ENCODE measurements at places on chromosomes 1 and 21.

- no peak for DNase-seq
Observed at GRCh38 chr21:34997294-34997693, 51.8 kb downstream of the RUNX1 start.

GRCh38 chr1:109794319-109795132 is 30.8 kb upstream of the EPS8L3 start:
- no peak for DNase-seq

DNA sequence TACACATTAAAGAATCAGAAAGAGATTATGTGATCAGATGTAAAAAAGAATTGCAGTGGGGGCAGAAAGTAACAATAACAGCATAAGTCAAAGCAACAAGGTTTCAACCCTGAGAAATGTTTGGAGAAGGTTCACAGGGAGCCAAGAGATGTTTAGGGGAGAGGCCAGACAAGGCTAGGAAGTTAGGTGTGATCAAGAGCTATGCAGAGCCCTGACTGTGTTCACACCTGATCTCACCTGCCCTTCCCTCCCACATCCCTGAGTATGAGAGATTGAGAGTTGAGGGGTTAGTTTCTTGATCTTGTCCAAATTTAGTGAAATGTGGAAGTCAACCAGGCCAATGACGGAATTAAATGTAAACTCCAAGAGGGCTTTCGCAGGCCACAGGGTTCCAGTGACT is 10.2 kb downstream of the PTPN14 start:
- no peak for DNase-seq

- DNase-seq: no peak
Observed at GRCh38 chr1:39490596-39491145, 765 bp upstream of the BMP8A start.

DNA sequence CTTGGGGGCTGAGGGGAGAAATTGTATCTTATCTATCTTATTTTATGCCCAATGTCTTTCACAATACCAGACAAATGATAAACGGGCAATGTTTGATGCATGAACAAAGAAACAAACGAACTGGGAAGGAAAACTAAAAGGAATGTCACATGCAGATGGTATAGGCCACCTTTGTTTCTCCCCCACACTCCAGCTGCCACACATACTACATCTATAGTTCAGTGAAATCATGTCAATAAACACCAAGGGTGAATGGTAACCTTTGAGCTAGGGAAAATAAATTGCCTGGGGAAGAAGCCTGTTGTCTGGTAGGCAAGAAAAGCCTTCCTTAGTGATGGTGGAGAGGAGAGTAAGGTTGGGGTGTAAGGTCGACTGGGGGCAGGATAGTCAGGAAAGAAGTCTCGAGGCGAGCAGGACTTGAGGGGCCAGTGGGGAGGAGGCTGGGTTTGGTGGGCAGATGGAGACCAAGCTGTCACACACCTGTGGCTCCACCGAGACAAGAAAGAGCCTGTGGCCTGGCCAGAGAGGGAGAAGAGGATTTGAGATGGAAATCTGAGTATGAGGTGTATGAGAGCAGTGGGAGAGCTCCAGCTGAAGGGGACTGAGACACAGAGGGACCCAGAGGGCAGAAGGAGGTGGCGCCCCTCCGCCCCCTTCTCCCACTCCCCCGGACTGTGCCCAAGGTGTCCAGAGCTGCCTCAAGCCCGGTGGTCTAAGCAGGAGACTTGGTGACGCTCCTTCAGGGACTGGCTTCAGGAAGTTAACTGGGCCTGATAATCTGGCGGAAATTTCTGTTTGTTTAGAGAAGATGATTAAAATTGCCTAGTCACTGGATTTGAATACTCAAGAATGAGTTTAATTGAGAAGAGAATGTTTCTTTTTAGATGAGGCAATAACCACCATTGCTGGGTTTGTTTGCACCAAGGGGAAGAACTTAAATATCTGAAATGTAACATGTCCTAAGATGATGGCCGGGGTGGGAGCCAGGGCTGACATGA is 37.3 kb downstream of the ATF3 start:
- no peak for DNase-seq

- DNase-seq: no peak
Observed at GRCh38 chr1:171858696-171859095, 17.4 kb downstream of the DNM3 start.

- no peak for DNase-seq
Observed at GRCh38 chr1:64598100-64598571, 128.2 kb downstream of the CACHD1 start.

DNA sequence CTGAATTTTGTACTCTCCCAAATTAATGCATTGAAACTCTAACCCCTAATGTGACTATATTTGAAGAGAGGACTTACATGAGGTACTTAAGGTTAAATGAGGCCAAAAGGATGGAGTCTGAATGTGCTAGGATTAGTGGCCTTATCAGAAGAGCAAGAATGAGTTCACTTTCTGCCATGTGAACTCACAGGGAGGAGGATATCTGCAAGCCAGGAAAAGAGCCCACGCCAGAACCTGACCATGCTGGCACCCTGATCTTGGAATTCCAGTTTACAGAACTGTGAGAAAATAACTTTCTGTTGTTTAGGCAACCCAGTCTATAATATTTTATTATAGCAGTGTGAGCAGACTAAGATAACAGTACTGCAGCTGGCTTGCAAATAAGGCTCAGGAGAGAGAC is 12.2 kb upstream of the FASLG start:
- no peak for DNase-seq

- no peak for DNase-seq
Observed at GRCh38 chr21:38395581-38395980, 102.7 kb downstream of the ERG start.

GRCh38 chr1:227889047-227889862 is 58.5 kb downstream of the WNT9A start:
- DNase-seq: no peak

- DNase-seq: peak; percentile 37
Observed at GRCh38 chr1:226355669-226356551, 46.9 kb upstream of the LIN9 start.

DNA sequence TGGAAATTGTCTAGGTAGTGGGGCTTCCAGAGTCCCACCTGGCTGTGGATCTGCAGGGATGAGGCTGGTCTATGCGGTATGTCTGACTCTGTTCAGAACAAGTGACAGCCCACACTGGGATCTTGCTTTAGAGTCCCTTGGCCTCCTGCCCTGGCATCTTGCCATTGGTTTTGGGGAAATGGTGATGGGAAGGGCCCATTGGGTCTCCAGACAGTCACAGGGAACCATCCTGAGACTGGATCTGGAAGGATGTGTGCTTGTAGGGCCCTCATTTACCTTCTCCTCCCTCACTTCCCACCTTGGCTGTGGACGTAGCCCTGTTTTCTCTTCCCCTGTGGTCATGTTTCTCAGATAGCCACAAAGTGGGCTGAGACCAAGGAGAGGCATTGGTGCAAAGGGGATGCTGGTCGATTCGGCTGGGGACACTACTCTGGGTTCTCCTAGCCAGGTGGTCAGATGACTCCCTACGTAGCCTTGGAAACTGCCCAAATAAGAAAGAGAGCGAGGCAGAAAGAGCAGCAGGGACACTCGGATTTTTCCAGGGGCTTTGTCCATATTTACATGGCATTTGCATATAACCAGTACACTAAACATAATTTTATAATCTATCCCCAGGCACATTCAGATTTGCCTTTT is 15.1 kb downstream of the SOX13 start:
- peak; percentile 35 for DNase-seq

GRCh38 chr1:44031252-44032169 is at the start of gene SLC6A9:
TSS of gene SLC6A9 (minus strand) at chr1:44031462. CDS start at chr1:44024277, 7,185 bp downstream.
- DNase-seq: peak; percentile 49

GRCh38 chr1:38735651-38736161 is 123.9 kb downstream of the RRAGC start:
- no peak for DNase-seq

DNA sequence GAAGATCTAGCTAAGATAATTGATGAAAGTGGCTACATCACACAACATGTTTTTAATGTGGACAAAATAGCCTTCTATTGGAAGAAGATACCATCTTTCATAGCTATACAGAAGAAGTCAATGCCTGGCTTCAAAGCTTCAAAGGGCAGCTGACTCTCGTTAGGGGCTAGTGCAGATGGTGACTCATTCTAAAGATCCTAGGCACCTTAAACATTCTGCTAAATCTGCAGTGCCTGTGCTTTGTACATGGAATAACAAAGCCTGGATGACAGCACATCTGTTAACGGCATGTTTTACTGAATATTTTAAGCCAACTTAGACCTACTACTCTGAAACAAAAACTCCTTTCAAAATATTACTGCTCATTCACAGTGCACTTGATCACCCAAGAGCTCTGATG is 65.6 kb upstream of the USP24 start:
- no peak for DNase-seq

DNA sequence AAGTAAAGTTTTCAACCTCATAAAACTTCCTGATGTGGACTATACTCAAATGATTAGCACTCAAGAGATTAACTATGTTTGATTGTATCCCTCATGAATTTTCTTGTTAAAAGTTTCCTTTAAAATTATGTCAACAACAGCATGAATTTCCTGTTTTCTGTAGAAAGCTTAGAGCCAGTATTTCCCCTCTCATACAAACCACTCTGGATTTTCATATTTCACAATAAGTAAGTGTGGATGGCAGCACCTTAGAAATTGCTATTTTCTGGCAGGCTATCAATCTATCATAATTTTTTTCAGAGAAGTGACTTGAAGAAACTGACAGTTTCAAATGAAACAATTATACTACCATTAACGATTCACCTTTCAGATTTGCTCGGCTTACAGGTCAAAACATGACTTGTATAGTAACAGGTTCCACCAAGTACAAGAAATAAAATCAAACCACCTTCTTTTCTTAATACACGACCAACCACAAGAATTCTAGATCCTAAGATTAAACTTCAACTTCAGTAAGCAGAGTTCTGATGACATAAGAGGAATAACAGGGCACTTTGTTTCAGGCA is 20.8 kb downstream of the ELK4 start:
- no peak for DNase-seq

DNA sequence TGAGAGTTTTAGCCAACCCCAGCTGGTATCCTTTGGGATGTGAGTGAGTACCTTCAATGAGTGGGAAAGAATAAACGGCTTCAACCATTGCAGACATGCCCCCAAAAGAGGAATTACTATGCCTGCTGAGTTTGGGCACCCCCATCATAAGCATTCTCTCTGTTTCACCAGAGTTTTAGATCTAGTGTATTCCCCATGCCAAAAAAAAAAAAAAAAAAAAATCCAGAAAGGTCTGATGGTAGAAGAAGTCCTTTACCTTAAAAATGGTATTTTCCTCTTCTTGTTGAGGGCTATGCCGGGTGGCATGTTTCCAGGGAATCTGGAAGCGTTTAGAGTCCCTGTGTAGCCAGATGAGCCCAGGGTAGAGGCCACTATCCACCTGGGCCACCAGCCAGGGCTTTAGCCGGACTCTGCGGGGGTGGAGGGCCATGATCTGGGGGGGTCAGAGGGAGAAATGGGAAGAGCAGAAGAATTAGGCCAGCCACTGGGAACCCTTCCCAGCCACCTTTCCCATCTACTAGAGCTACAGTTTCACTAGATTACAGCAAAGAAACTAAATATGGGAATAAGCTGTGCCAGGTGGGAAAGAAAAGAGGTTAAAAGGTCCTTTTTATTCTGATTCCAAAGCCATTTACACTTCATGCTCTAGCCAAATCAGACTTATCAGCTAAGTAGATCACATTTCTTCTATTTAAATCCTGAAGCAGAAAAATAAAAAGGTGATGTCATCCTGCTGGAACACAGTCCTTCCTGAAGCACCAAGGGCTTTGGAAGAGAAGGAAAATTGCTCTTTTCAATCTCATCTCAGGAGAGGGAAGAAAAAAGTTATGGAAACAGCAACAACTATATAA is 4.7 kb downstream of the IRF6 start:
- DNase-seq: no peak

DNA sequence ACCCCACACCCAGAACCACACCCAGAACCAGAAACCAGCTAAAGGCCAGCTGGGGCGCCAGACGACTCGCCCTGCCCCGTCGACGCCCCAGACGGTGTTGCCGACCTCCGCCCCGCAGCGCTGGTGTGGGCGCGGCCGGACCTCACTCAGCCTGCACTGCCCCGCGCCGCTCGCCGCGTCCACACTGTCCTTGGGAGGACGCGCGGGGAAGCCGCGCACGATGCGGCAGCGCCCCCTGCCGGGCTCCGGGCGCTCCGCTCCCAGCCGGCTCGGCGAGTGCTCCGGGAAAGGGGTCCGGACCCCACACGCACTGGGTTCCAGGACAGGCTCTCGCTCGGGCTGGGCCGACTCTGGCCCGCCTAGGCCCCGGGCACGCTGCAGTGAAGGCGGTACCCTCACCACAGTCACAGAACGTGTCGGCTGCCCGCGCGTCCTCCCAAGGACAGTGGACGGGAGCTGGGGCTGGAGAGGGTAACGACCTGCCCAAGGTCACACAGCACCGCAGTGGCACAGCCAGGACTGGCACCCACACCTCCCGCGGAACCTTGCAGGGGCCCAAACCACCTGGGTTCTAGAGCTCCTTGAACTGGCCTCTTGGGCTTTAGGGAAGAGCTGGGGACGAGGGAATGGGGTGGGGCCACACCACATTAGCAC is 90.2 kb downstream of the DMRTA2 start:
- no peak for DNase-seq

GRCh38 chr1:25774206-25774803 is 25.7 kb upstream of the SELENON start:
- DNase-seq: no peak
